ENCODE measurements at places on chromosomes 6 and 20.

DNA sequence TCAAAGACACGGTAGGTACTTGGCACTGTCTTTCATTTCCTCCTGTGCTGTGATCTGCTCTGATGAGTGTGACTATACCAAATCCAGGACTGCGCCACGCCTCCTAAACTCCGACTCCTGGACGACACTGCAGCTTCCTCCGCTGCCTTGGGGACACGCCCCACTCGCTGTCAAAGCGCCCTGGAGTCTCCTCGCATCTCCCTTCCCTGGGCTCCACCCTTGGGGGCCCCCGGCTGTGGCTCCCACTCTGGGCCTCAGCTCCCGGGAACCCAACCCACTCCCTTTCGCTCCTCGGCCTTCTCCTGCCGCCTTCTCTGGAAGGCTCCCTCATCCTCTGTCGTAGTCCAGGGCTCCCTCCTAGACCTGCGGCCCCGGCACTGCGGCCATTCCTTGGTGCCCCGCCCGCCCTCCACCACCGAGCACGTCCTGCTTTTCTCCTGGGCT is 61.2 kb downstream of the RSPH3 start:
- H3K27me3 ChIP-seq: no peaks in the 10 kb centered on the region
- H3K27ac ChIP-seq: no peak overlapping the region
- H3K4me3 ChIP-seq: peak overlapping the region; percentile 27
- no peaks in the 10 kb centered on the region for H3K4me1 ChIP-seq

DNA sequence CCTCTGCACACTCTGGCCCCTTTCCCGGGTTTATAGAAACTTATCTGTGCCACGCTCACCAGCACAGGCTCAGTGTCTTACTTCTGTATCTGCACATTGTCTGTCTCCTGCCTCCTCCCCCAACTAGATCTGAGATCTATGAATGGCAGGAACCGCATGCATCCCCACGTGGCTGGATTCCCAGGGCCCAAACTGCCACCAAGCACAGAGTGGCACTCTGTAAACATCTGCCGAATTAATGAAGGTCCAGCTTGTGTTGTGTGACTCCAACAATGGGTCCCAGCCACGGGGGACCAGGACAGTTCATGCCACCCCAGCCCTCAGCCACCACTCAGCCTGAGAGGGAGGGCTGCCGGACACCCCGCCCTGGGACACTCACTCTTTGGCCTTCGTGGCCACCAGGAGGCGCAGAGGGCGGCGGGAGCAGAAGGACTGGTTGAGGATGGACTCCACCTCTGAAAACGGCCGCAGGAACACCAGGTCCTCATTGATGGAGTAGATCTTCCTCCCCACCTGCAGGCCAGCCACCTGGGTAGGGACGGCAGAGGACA is 171.1 kb downstream of the PREX1 start:
- no peaks in the 10 kb centered on the region for H3K27me3 ChIP-seq
- H3K4me3 ChIP-seq: no peak overlapping the region
- peaks cover 3% of the 10 kb centered on the region for H3K4me1 ChIP-seq
- DNase-seq: no peak
- H3K36me3 ChIP-seq: peaks cover 19% of the 10 kb centered on the region

DNA sequence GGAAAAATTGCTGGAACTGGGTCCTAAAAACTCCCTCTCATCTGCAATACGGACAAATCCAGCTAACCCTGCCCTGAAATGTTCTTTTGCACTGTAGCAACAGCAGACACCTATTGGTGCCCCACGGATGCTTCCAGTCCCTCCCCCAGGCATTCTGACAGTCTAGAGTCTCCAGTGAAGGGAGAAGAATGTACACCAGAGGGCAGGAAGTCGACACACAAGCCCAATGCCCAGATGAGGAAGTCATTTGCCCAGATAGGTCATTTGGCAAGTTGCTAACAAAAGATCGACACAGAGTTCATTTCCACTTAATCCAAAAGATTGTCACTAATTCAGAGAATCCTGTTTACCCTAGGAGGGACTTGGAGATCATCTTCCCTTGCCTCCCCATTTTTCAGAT is 293.0 kb upstream of the PRDM1 start:
- peaks cover 2% of the 10 kb centered on the region for H3K27me3 ChIP-seq
- no peak for DNase-seq
- no peaks in the 10 kb centered on the region for H3K4me1 ChIP-seq
- H3K36me3 ChIP-seq: no peaks in the 10 kb centered on the region
- H3K27ac ChIP-seq: no peak overlapping the region
- no peak overlapping the region for H3K4me3 ChIP-seq

GRCh38 chr20:16828666-16829305 is 80.6 kb downstream of the OTOR start:
- no peak overlapping the region for H3K27ac ChIP-seq
- H3K4me3 ChIP-seq: no peak overlapping the region
- no peaks in the 10 kb centered on the region for H3K27me3 ChIP-seq
- H3K4me1 ChIP-seq: no peaks in the 10 kb centered on the region
- no peaks in the 10 kb centered on the region for H3K36me3 ChIP-seq

DNA sequence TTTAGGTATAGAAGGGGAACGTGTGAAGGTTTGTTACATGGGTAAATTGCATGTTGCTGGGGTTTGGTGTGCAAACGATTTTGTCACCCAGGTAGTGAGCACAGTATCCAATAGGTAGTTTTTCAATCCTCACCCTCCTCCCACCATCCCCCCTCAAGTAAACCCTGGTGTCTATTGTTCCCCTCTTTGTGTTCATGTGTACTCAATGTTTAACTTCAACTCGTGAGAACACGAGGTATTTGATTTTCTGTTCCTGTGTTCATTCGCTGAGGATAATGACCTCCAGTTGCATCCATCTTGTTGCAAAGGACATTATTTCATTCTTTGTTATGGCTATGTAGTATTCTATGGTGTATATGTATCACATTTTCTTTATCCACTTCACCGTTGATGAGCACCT is 11.6 kb upstream of the VNN1 start:
- H3K4me1 ChIP-seq: no peaks in the 10 kb centered on the region
- no peak overlapping the region for H3K27ac ChIP-seq
- no peaks in the 10 kb centered on the region for H3K27me3 ChIP-seq
- no peak overlapping the region for H3K4me3 ChIP-seq
- no peaks in the 10 kb centered on the region for H3K36me3 ChIP-seq

GRCh38 chr6:26459023-26459810 is 1.5 kb downstream of the BTN2A1 start:
- peak overlapping the region; percentile 99 for H3K4me3 ChIP-seq
- peaks cover 20% of the 10 kb centered on the region for H3K4me1 ChIP-seq
- DNase-seq: no peak
- H3K27ac ChIP-seq: no peak overlapping the region
- no peaks in the 10 kb centered on the region for H3K27me3 ChIP-seq
- peaks cover 4% of the 10 kb centered on the region for H3K36me3 ChIP-seq
